ENCODE measurements at places on chromosomes 3 and 15.

DNA sequence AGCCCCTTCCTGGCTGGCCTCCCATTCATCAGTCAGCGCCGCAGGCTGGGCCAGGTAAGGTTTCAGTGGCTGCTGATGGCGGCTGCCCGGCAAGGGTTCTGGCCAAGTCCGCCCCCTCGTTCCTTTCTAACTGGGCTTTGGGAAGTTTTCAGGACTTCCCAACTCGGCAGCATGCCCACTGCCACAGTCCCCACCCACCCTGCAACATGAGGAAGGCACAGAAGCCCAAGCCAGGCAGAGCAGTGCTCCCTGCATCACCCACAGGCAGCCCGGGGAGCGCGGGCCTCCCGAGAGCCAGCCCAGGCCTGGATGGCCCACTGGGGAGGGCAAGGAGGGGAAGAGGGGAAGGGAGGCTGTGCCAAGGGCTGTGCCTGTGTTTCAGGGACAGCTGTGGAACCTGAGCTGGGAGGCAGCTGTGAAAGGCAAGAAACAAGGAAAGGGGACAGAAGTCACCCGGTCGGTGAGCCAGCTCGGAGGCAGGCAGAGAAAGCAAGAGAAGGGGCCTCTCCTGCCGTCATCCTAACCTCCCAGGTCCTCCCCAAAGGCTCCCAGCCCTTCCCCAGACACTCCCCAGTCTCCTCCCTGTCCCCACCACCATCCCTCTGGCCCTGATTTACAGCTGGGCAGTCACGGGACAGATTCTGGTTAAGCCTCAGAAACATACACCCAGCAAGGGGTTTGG lies 73.9 kb downstream of the CPN2 start:
- DNase-seq: no peak

- no peak for DNase-seq
Measured at GRCh38 chr15:50149090-50149489, 30.1 kb upstream of the ATP8B4 start.

GRCh38 chr15:27956285-27956684 lies 142.8 kb downstream of the OCA2 start:
- no peak for DNase-seq

DNA sequence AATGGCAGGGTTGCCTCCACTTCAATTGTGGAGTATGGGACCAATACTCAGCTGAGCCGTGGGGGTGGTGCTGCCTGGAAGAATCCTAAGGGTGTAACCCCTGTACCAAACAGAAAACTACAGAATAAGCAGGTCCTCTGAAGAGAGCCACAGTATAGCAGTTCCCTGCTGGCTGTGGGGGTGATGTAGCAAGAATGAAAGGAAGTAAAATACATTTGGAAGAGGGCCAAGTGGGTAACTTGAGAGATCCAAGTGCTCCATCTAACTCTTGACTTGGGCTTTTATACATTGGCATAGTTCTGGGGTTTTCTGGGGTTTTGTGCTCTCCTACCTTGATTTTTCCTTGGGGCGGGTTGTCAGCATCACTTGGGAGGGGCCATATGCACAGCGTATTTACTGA lies 341.4 kb downstream of the OTOL1 start:
- DNase-seq: no peak

DNA sequence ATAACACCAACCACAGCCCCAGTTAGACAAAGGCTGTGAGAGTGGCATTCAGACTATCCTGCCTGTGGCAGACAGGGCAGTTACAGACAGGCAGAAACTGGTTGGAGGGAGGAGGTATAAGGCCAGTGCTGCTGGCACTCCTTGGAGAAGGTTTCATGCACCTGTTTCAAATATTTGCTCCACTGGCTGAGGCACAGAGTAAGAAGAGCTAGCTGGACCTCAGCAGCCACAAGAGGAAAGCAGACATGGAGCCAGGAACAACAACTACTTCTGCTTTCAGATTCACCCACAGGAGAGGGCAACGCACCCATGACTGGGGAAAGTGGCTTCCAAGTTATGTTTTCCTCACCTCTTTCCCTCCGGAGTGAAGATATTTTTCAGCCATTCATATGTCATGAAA lies 11.5 kb upstream of the PRKAR2A start:
- DNase-seq: no peak

DNA sequence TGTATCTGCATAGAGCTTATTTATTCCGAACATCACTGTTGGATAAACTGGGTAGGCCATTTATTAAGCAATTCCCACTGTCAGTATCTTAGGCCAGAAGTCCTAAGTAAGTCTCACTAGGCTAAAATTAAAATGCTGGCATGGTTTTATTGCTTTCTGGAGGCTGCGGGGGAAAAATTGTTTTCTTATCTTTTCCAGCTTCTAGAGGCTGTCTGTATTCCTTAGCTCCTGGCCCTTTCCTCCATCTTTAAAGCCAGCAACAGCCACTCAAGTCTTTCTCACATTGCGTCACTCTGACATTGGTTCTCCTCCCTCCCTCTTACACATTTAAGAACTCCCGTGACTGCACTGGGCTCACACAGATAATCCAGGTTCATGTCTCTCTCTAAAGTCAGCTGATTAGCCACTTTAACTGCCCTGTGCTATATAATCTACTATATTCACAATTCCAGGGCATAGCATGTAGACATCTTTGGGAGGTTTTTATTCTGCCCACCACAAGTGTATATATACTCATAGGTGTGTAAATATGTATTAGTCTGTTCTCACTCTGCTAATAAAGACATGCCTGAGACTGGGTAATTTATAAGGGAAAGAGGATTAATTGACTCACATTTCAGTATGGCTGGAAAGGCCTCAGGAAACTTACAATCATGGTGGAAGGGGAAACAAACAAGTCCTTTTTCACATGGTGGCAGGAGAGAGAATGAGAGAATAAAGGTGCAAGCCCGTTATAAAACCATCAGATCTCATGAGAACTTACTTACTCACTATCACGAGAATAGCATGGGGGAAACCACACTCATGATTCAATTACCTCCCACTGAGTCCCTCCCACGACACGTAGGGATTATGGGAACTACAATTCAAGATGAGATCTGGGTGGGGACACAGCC lies 113.5 kb upstream of the SLC7A14 start:
- no peak for DNase-seq

DNA sequence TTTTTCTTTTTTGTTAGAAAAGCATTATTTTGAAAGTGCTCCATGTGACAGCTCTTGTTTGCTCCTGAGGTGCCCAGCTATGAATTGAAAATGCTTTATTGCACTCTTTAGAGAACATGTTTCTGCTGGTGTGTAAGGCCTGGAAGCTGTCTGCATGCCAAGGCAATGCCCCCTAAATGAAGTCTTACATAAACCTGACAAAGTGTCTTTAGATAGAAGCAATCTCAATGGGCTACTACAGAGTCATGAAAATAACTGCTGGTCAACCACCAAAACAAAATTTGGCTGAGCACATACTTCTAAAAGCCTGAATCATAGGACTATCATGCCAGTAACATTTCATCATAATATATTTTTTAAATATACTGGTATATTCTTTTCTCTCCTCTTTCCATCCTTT lies 178.7 kb downstream of the THRB start:
- no peak for DNase-seq

- DNase-seq: no peak
Measured at GRCh38 chr3:52265387-52265786, 13.1 kb downstream of the WDR82 start.

DNA sequence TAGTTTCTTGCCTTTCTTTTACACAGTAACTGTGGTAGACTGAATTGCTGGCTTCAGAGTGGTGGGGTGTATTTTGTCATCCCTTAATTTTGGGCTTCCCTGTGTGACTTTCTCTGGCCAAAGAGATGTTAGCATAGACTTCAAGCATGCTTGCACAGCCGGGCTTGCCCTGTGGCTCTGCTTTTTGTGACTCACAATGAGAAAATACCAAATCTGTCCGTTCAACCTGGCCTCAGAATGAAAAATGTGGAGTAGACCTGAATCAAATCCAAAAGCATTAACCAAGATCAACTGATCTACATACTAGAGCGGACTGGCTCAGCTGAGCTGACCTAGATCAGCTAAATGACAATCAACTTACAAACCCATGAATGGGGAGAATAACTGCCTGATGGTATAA lies 51.4 kb downstream of the PLAAT1 start:
- no peak for DNase-seq

- DNase-seq: peak; percentile 68
Measured at GRCh38 chr3:147423798-147424580, 14.8 kb downstream of the ZIC1 start.

DNA sequence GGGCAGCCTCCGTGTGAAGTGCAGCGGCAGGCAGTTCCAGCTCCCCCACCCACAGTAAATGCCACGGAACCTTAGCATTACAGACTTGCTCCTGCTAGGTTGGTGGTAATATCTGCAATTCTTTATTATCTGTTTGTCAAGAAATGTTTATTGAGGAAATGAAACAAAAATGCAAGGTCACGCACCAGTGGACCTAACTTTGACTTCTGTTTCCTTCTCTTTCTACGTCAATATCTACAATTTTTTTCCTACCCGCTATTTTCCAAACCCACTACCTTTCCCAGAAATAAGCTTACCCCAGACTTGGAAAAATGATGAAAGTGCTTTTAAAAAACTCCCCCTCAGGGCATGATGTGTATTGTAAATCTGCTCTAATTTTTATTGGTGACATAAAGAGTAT lies 18.9 kb downstream of the ILDR1 start:
- no peak for DNase-seq

DNA sequence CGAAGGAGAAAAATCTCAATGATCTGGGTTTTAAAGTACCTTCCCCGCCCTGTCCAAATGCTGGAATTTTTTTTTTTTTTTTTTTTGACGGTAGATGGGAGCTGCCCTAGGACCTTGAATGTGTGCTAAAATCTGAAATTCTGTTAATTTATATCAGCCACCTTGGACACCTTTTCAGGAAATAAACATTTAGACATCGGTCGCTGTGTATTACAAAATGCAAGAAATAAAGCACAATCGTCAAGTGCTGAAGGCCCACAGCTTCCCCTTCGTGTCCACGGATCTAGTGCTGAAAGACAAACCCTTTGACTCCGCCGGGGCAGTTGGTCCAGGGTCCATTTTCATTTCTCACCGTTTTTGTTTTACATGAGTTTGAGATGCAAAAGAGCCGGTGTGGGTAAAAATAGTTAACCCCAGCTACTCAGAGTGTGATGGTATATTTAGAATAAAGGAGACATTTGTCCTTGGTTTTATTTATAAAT lies 90.2 kb upstream of the CHD2 start:
- DNase-seq: no peak

- no peak for DNase-seq
Measured at GRCh38 chr3:184679056-184679816, 32.6 kb downstream of the MAGEF1 start.

- no peak for DNase-seq
Measured at GRCh38 chr15:74657846-74658245, 38.0 kb downstream of the EDC3 start.

- DNase-seq: no peak
Measured at GRCh38 chr15:38129531-38130204, 123.0 kb upstream of the SPRED1 start.

GRCh38 chr3:170207717-170208116 lies 14.5 kb upstream of the PRKCI start:
- no peak for DNase-seq
